Heart right ventricle (tissue), 16 donors: ENCODE measurements at places on chromosomes 13 and 19. TPM values are rescaled to one million over a fixed set of nuclear protein-coding genes. Genes with fewer than 3 reads are reported as not detected.

LHB gene
- polyA plus RNA-seq: not detected

ZBTB32 gene
- not detected for polyA plus RNA-seq

SYCN gene
- polyA plus RNA-seq: not detected

LILRB2 gene
- polyA plus RNA-seq: 2.8 TPM

SMAD9 gene
- 1.2 TPM for polyA plus RNA-seq

- H3K27me3 ChIP-seq: no peaks in the 10 kb centered on the region
- H3K27ac ChIP-seq: no peak overlapping the region
- H3K36me3 ChIP-seq: no peaks in the 10 kb centered on the region
Observed at GRCh38 chr13:58949646-58950045, 1214.1 kb downstream of the DIAPH3 start.

DNA sequence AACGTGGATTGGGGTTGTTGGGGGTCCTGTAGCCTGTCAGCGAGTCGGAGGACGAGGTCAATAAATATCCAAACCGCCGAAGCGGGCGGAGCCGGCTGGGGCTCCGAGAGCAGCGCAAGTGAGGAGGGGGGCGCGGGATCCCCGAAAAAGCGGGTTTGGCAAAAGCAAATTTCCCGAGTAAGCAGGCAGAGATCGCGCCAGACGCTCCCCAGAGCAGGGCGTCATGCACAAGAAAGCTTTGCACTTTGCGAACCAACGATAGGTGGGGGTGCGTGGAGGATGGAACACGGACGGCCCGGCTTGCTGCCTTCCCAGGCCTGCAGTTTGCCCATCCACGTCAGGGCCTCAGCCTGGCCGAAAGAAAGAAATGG lies 754 bp upstream of the SIX5 start:
- peak; percentile 56 for DNase-seq
- H3K4me3 ChIP-seq: peak overlapping the region; percentile 93
- no peaks in the 10 kb centered on the region for H3K27me3 ChIP-seq
- H3K4me1 ChIP-seq: peaks cover 54% of the 10 kb centered on the region

DNA sequence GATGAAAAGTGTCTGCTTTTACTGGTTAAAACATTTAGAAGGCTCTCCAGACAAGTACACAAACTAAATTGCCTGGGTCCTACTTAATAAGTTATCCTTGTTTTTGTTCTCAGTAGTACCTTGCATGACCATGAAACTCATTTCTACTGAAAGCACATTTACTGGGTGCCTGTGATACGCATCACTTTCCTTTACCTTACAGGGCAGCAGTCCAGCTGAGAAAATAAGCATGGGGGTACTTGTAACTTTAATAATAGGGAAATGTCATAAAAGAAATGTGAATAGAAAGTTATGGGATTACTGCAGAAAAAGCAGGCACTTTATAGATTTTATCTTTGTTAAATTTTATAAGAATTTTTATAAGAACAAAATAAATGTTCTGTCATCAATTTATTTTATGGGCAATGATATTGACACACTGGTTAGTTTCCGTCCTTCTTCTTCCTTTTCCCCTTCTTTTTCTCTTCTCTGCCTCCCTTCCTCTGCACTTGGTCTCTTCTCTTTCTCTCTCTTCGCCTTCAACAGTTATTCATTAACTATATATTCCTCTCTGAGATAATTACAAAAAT lies 107.3 kb upstream of the AKAP11 start:
- no peaks in the 10 kb centered on the region for H3K4me1 ChIP-seq
- DNase-seq: no peak
- peaks cover 3% of the 10 kb centered on the region for H3K36me3 ChIP-seq
- no peak overlapping the region for H3K27ac ChIP-seq

DNA sequence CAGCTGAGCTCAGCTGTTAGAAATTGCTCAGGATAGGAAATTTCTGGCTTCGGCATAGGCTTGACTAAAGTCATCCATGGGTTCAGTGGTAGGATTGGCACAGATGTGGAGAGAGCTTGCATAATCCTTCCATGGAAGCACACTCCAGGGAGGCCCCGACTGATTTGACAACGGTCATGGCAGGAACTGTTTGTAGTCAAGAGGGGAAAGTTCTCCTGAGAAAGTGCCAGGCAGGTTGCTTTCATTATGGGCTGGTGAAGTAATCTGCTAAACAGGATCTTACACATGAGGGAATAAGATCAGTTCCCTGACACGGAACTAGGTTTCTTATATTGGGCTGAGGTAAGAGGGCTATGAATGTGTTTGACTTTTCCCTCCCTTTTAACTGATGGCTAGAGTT lies 120.1 kb downstream of the RGCC start:
- no peak for DNase-seq
- H3K4me1 ChIP-seq: no peaks in the 10 kb centered on the region
- peak overlapping the region; percentile 56 for H3K27ac ChIP-seq

GRCh38 chr13:73096173-73096572 lies 37.4 kb downstream of the KLF5 start:
- no peaks in the 10 kb centered on the region for H3K4me1 ChIP-seq

DNA sequence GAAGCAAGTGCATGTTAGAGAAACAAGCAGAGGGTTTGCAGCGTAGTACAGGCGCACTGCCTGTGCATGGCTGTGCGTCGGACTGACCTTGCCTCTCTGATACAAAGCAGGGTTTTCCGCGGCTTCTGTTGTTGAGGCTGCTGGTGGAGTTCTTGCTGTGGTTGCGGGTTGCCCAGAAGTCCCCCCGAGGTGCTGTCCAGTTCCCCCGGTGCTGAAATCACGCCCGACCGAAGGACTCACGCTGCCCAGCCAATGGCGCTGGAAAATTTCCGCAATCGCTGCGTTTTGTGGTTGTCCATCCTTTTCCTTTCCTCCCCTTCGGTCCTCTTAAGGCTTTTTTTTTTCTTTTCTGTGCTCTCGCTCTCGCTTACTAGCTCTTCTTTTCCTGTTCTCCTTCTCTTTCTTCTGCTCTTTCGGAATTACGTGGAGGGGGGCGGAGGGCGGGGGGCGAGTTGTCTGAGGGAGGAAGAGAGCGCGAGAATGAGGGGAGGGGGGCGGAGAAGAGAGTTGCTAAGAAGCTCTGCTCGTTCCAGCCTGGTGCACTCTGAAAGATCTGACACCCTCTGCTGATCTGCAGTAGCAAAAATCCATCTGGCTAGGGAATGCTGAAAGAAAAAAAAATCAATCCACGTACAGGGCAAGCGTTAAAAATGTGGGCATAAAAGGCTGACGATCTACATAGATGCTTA lies at the start of gene SLITRK1:
Gene SLITRK1 (minus strand): TSS at position 558 of the 689 bp plus-strand sequence. CDS start 967 bp downstream, outside the sequence.
- no peak within 1 kb of the TSS for H3K4me3 ChIP-seq
- DNase-seq: peak; percentile 29
- H3K27ac ChIP-seq: no peak within 1 kb of the TSS
- H3K36me3 ChIP-seq: no peaks in the 10 kb centered on the region
- H3K27me3 ChIP-seq: peaks cover 67% of the 10 kb centered on the region

GRCh38 chr19:53978975-53979801 lies 12.2 kb upstream of the CACNG6 start:
- no peak overlapping the region for H3K27ac ChIP-seq
- DNase-seq: no peak
- H3K36me3 ChIP-seq: no peaks in the 10 kb centered on the region
- peak overlapping the region; percentile 45 for H3K4me3 ChIP-seq
- peaks cover 65% of the 10 kb centered on the region for H3K27me3 ChIP-seq

DNA sequence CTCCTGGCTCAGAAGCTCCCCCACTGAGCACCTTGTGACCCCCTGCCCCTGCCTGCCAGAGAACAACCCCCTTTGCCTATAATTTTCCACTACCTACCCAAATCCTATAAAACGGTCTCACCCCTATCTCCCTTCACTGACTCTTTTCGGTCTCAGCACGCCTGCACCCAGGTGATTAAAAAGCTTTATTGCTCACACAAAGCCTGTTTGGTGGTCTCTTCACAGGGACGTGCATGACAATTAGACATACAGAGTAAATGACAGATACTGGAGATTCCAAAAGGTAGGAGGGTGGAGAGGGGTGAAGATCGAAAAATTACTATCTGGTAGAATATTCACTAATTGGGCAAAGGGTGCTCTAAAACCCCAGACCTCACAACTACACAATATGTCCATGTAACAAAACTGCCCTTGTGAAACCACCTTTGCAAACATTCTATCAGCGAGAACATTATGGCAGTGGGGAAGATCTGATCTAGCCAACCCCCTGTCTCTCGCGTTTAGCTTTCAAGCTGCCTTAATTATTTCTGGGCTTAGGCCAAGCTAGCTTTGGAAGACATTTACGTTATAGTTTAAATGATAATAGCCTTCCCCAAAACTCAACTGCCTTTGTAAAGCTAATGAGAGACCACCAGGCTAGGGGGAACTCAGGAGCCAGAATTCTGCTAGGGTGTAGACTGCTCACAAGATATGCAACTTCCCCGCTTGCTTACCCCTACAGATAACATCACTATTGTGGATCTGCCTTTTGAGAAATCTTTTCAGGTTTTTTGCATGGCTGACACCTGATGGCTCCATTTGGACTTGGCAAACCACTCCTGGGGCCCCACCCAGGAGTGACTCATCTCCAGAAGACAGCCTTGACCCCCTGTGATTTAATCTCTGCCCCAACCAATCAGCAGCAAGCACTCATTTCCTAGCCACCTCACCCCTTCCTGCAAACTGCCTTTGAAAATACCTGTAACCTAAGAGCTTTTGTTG lies 1534.0 kb upstream of the SPRY2 start:
- H3K27me3 ChIP-seq: no peaks in the 10 kb centered on the region
- DNase-seq: no peak
- H3K27ac ChIP-seq: no peak overlapping the region
- no peaks in the 10 kb centered on the region for H3K36me3 ChIP-seq

DNA sequence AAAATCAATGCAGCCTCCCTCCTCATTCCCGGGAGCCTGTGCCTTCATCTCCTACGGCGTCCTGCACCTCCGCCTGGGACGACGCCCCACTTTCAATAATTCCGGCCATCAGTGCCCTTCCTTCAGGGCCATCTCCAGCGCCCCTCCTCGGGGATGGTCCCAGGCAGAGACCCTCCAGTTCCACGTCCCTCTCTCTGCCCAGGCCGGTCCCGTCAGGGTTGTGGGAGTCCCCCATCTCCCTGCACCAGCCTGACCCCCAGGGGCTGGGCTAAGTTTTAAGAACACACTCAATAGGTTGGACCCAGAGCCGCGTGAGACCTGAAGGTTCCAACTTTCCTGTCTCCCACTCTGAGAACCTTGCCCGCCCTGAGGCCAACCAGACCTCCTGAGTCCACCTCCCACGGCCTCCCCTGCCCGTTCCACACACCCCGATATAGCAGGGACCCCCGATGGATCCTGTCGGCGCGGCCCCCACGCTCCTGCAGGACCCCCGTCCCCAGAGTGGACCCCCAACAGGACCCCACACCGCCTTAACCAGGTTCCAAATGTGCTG lies 646 bp downstream of the TMEM161A start:
- H3K36me3 ChIP-seq: peaks cover 3% of the 10 kb centered on the region
- peak overlapping the region; percentile 65 for H3K4me3 ChIP-seq
- DNase-seq: no peak
- H3K27me3 ChIP-seq: no peaks in the 10 kb centered on the region

GRCh38 chr13:105929505-105929904 lies 606.0 kb downstream of the EFNB2 start:
- H3K27me3 ChIP-seq: no peaks in the 10 kb centered on the region
- no peak overlapping the region for H3K27ac ChIP-seq
- no peak for DNase-seq
- H3K4me1 ChIP-seq: no peaks in the 10 kb centered on the region
- no peak overlapping the region for H3K4me3 ChIP-seq
- H3K36me3 ChIP-seq: no peaks in the 10 kb centered on the region

- peak overlapping the region; percentile 100 for H3K27ac ChIP-seq
- H3K36me3 ChIP-seq: no peaks in the 10 kb centered on the region
- no peak for DNase-seq
Observed at GRCh38 chr19:35000338-35000646, 169 bp downstream of the GRAMD1A start.

DNA sequence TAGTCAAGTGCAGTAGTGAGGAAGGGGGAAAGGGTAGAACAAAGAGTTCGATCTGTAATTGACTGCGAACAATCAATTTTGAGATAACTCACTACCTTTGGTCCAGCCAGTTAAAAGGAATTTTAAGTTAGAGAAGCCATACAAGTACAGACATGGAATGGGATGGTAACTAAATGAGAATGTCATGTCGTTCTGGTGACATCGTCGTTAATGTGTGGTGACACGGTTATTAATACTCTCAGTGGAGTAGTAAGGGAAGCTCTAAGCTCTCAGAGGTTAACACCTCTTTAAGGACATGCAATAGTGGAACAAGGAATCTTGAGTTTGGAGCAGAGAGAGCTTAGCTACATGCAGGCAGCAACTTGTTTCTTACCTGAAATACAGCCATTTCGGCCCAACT lies 154.9 kb upstream of the KLF12 start:
- no peak overlapping the region for H3K4me3 ChIP-seq
- no peaks in the 10 kb centered on the region for H3K27me3 ChIP-seq
- no peak for DNase-seq
- H3K36me3 ChIP-seq: no peaks in the 10 kb centered on the region
- no peak overlapping the region for H3K27ac ChIP-seq
- H3K4me1 ChIP-seq: peaks cover 38% of the 10 kb centered on the region

DNA sequence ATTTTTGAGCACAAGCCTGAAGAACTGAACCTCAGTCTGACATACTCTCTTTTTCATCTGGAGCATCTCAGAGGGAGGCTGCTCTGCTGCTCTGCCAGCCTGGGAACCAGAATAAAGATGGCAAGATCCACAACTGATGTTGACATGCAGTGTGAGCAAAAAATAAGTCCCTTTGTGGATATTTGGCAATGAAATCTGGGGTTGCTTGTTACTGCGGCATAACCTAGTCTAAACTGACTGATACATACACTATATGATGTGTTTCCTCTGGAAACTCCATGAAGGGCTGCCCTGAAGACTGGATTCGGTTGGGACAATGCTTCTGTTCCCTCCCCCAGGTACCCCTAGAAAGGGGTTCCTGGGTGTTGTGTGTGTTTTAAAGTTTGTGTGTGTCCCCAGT lies 106.7 kb downstream of the IER2 start:
- no peak for DNase-seq
- H3K4me1 ChIP-seq: peaks cover 14% of the 10 kb centered on the region
- H3K27ac ChIP-seq: no peak overlapping the region
- H3K27me3 ChIP-seq: peaks cover 7% of the 10 kb centered on the region
